ENCODE measurements at places on chromosomes 12 and 14.

DNA sequence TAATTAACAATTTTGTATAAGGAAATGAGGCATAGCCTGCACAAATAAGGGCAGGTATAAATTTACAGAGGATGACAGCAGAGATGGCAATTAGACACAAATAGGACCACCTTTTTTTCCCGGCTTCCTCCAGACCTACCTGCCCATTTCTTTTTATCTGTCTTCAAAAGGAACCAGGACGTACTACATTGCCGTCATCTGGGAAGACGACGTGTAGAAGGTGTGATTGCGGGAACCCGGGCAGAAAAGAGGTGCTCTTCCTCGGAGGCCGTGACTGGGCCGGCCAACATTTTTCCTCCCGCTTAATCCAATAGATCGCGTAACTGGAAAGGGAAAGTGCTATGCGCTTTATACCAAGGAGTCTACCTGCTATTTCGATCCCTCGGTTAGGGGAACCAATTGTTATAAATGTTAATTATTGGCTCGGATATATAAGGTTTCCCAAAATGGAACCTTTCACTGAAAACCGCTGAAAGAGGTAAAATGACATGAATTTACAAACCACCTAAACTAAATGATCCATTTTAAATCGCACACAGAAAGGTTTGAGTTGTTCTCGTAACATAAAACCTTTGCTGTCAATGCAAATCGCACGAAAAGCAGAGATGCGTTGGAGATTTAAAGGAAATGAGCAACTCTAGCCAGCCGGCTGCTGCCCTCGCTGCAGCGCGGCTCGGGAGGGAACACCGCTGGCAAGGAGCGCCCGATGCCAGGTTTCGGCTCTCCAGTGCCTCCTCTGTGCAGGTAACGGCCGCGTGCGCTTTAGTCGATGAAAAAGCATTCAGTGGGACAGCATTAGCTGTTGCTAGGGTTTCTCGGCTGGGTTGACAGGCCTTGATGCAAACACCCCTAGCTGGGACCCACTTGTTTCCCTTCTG, 2.8 kb upstream of the SIX1 start:
- DNase-seq: no peak

GRCh38 chr12:125434936-125435443, 369.8 kb downstream of the AACS start:
- no peak for DNase-seq

DNA sequence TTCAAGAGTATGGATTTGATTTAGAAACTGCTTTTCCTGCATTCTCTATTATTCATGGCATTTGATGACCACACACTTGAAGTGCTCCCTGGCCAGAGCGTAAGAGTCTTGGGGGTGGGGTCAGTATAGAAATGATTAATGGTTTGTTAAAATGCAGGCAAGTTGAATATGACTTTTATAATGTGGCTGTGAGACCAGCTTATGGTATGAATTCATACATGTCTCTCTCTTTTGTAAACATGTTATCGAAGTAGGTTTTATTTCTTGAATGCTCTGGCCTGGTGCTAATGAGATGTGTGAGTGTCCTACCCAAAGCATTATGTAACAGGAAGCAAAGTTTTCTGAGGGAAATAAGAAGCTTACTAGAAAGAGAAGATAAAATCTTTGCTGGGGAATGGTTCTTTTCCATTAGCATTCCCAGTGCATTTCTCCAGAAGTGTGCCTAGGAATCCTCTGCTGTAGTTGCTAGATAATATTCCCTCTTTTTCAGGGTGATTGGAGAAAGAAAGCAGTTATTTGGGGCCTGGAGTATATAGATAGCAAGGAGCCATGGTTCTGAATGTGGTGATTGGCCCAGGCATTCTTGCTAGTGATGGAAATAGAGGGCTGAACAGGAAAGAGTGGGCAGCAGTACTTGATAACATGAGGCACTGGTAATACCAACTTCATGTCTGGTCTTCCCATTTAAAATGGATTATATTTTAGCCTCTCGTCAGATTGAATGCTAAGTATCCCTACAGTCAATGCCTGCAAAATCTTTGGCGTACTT, 289.7 kb downstream of the RAD51B start:
- no peak for DNase-seq

- no peak for DNase-seq
Measured at GRCh38 chr14:84988357-84988756, 541.6 kb upstream of the FLRT2 start.

DNA sequence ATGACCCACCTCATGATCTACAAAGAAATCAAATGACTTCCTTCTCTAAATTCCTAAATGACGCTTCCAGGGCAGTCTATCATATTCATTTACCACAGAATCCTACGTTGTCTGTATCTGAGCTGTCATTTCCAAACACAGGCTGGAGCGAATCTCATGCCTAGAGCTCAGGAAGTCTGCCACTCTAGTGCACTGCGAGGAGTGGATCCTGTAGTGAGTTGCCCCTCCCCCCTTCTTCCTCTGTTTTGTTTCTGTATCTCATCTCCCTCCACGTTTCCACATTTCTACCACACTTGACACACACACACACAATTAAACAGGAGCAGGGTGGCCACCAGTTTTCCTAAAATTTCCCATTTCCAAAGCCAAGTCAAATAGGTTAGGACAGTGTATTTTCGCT, 415.4 kb upstream of the PRICKLE1 start:
- no peak for DNase-seq

- DNase-seq: no peak
Measured at GRCh38 chr14:79044894-79045624, 874.9 kb downstream of the NRXN3 start.

DNA sequence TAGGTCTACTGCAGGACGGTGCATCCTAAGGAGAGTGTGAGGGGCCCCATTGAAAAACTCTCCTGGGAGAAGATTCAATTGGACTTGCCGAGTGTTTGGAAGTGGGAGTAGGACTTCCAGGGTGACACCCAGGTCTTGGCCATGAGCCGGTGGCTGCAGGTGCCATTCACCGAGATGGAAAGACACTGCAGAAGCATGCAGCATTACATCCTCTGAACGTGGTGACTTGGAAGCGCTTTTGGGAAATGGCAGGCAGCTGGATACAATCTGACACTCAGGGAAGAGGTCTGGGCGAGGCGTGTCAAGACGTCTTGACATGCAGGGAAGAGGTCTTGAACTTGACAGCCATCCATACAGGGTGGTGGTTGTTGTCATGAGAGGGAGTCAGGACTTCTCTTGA, 126.9 kb downstream of the PAPOLA start:
- no peak for DNase-seq

DNA sequence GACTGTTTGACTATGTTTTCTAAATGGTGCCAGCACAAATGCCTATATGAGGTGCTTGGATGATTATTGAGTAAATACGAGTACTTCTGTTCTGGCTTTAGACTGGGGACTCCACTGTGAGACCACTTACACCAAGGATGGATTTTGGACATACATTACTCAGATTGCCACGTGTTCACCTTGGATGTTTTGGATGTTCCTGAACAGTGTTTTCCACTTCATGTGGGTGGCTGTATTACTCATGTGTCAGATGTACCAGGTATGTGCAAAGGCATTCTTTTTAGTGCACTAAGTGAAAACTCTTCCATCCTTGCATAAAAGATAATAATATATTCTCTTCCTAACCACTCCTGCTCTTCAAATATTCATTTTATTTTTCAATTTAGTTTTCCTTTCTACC, 30.7 kb downstream of the CSRP2 start:
- no peak for DNase-seq

GRCh38 chr12:128840862-128841468, 12.3 kb upstream of the GLT1D1 start:
- DNase-seq: no peak

GRCh38 chr12:115443351-115443938, 759.5 kb upstream of the TBX3 start:
- no peak for DNase-seq

GRCh38 chr12:81079280-81080076, 1.6 kb downstream of the ACSS3 start:
- no peak for DNase-seq
